ENCODE measurements at places on chromosomes 2 and 18.

DNA sequence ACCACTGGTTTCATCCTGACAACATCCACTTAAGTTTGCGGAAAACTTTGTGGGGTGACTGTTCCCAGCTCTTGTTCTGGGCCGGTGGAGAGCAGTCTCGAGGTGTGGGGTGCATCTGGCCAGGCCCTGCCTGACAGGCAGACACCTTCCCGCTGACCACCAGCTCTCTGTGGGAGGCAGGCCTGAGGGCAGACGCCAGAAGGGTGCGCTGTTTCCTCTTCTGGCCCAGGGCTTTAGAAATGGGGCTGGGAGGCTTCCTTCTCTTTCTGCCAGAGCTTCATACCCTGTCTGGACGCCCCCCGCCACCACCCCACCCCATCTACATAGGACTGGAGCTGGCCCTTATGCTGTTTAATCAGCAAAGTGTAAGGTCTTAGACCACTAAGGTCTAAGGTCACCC, 263.8 kb downstream of the LOXHD1 start:
- DNase-seq = no peak

- no peak for DNase-seq
Measured at GRCh38 chr2:2768476-2768875, 437.4 kb upstream of the MYT1L start.

- no peak for DNase-seq
Measured at GRCh38 chr2:36554531-36554930, 43.4 kb downstream of the FEZ2 start.

- no peak for DNase-seq
Measured at GRCh38 chr2:150878356-150878755, 383.3 kb downstream of the RBM43 start.

DNA sequence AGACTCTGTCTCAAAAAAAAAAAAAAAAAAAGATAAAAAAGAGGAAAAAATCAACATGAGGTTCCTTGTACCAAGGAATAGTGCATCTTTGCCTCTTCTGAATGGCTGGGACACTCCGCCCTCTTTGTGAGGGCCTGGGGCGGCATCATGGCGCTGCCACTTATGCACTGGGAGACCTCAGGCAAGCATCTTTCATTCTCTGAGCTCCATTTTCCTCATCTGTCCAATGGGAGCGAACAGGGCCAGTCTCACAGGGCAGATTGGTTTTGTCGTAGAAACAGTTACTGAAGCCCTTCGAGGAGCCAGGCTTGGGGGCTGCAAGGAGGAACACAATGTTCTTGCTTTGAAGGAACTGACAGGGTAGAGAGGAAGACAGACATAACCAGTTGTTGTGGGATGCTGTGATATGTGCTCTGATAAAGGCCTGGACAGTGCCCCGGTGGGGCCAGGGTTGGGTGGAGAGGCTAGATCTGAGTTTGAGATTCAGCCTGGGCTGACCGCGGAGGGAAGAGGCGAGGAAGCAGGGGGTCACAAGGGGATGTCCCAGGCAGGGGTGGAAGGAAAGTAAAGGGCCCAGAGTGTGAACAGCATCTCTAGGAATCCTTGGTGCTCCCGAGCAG, 14.1 kb downstream of the ZFP36L2 start:
- no peak for DNase-seq

DNA sequence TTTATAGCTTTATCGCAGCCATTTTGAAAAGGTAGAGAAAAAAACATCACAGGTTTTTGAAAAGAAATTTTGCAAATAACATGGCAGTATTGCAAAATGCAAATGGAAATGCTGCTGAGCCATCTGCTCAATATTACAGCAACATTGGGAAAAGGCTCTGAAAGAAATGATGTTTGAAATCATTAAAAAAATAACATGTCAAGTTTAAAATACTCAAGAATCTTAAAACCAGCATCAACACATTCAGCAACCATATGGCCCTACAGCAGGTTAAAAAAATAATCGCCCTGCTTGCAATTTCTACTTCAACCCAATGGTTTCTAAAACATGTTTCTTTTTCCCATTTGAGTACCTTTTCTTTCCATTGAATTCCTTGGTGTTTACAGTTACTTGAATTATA, 289.4 kb downstream of the AFF3 start:
- DNase-seq = no peak

DNA sequence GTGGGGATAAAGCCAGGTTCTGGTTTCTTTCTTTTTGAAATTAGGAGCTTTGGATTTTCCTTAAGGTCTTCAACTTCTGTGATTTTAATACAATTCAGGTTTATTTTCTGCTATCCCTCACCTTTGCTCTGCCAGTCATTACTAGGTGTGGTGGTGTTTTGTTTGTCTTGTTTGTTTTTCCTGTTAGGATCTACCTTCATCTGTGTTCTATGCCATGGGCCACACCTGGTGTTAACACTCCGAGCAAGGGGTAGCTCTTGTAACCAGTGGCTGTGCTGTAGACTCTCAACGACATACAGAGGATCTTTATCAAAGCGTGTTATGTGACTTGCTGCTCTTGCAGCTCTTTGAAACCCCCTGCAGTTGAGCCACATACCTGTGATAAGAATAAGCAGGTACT, 38.6 kb downstream of the MGAT5 start:
- no peak for DNase-seq

DNA sequence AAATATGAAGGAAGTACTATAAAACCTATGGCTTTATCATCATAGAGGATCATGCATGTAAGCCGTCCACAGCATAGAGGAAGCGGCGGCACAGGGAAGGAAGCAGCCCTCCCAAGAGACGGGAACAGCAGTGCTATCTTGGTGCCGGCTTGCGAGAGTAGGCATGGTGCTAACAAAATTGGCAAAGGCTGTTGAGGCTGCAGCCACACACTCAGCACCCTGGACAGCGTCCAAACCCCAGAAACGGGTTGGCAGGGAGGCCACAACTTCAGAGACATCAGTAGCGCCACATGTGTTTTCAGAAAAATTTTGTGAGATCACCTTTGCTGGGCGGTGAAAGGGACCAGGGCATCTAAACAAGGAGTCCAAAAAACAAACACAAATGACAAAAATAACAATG, 37.7 kb downstream of the NETO1 start:
- no peak for DNase-seq

DNA sequence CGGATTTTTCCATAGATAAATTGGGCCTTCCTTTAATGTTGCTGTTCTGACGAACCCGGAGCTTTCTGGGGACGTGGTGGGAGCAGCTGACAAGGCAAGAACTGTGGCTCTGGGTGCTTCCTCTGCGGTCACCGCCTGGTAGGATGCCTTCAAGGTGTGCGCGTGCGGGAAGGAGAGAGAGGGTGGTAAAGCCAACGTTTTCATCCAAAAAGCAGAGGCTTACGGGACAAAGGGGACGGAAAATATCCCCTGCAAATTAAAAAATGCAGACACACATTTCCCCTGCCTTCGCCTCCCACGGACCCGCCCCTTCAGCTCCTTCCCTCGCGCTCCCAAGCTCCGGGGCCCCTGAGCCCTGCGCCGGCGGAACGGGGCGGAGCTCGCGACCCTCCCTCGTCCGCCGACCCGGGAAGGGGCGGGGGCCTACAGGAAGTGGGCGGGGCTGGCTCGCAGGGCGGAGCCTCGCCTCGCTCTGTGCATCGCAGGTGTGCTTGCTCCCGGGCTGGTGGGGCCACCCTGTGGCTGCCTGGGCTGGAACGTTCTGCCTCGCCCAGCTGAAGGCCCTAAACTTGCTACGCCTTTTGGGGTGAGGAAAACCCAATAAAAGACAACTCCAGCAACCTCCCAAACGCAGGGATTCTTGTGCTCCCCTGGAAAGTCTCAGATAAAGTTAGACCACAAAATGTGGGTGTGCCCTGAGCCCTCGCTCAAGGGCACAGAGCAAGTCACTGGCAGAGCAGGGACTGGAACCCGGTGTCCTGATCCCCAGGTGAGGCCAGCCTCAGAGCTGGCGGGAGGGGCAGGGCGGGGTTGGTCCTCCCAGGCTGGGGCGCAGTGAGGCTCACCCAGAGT, 25.4 kb upstream of the SLC66A3 start:
- no peak for DNase-seq

DNA sequence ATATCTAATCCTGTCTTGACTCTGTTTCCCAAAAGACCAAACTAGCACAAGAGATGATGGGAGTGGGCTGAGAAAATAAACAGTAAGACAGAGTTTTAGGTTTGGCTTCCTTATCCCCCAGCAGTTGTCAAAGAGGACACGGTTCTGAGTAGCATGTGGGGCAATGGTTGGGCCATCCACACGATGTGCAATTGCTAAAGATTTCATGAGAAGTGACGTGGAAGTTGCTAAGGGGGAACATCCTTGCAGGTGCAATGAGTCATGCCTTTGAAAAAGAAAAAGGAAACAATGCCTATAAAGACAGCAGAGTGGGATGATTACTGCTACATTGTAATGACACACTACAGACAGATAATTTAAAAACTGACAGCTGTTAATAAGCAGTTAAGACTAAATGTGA, 1395.8 kb downstream of the LRP1B start:
- no peak for DNase-seq

DNA sequence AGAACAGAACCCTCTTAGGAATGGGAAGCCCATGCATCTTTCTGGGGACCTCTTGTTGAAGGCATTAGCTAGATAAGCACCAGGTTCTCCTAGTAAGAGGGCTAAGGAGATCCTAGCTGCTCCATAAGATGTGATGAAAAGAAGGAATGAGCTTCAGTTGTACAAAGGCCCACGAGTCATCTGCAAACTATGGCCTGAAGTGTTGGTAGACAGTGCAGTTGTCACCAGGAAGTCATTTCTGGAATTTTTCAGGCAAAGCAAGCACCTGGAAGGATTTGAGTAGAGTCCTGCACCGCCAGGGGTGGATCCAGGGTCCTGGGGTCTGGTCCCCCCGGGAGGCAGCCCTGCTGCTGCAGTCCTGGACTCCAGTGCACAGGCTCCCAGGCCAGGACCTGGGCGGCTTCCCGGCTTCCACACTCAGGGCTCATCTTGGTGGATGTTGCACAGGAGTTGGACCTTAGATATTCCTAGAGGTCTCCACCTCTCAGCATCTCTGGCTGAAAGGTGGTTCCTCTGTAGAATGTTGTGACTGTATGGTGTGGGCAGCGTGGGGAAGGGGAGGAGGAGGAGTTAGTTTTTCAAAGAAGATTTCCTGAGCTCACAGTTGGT, 85.3 kb downstream of the LDLRAD4 start:
- no peak for DNase-seq

DNA sequence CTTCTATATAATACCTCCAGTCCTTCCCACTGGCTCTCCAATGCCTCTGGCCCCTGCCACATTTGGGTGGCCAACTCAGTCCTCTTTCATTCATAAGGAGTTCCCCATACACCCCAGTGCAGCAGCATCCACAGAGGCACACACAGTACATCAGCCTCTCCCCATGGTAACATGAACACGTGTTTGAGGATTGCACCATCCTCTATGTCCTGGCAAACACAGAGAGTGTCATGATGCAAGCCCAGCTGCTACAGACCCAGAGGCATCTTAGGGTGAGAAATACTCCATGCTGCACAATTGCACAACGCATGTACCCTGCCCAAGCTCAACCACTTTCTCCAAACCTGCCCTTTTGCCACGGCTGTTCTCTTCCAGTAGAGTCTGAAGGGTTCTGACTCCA, 11.5 kb downstream of the IGFBP5 start:
- no peak for DNase-seq

DNA sequence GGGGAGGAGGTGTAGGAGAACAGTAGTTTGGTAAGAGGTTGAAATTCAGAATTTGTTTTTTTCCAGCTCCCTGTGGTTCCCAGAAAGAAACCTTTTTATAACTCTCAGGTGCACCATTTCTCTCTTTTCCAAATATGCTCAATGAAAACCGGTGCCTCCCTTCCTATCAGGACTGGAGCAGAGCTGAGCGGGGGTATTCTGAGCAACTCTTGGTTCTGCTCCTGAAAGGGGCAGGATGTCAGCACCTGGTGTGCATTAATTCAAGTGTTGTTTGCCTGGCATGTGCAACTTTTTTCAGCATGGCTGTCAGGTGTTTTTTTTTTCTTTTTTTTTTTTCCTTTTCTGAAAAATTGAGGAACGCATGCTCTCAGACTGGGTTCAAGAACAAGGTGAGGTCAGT, 74.1 kb downstream of the MAPK4 start:
- no peak for DNase-seq

GRCh38 chr2:29619689-29620088, 301.7 kb downstream of the ALK start:
- DNase-seq = no peak

DNA sequence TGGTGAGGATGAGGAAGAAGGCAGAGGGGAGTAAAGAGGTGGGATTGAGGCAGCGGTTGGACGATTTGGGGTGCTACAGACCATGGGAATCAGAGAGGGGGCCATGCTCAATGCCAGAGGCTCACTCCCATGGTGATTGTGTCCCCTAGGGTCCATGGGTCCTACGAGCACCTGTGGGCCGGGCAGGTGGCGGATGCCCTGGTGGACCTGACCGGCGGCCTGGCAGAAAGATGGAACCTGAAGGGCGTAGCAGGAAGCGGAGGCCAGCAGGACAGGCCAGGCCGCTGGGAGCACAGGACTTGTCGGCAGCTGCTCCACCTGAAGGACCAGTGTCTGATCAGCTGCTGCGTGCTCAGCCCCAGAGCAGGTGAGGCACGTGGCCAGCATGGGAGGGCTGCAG, 5.2 kb downstream of the CAPN10 start:
- DNase-seq = no peak

GRCh38 chr18:49663899-49664890, 102.3 kb downstream of the LIPG start:
- no peak for DNase-seq

DNA sequence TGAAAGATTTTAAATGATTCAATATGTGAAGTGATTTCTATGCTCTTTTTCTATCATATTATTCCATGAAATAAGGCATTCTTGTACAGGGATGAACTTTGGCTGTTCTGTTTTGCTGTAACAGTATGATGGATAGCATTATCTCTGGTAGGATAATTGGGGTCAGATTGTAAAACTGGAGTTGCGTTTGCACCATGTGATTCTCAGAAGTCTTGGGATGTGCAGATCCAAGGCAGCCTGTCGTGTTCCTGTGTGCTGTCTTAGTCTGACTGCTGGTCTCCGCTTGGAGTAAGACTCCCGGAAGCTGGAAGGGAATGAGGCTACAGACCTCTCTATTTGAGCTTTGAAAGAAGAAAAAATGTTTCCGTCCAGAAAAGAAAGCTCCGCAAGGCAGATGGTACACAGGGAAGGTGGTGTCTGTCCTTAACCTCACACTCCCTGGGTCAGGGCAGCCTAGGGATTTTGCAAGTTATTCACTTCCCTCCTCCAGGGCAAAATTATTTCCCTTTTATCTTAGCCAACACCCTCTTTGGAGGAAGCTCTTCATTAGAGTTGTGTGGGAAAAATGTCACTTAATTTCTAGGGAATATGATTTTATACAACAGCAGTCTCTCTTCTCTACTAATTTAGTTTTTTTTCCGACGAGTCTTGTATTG, 250.6 kb downstream of the PTPRM start:
- DNase-seq = no peak
